OCI-LY7 (cell line): ENCODE measurements at places on chromosomes 6 and 20.

DNA sequence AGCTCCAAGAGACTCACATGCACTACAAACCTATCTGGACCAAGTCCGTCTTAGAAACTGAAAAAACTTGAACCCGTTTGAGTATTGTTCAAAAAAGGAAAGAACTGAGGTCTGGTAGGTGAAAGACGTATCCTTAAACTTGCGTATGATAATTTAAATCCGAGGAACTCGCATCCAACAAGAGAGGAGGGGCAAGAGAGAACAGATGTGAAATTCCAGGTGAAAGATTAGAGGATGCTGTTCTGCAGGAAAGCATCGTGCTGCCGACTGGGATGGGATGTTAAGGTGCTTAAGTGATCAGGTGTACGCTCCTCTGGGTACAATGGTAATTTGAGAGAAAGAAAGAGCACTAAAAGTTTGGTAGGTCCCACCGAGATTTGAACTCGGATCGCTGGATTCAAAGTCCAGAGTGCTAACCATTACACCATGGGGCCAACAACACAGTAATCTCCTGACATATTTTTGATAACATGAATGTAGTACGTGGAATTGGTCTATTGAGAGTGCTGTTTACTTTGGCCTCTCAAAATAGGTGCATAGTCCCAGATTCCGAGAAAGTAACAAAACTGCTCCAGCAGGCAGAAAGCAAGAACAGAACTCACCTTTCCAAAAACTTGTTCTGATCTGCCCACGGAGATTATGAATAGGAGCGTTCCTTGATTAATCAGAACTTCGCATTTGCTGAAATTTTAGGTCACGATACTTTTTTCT lies 53.5 kb upstream of the BTN3A2 start:
- peak; percentile 78 for DNase-seq

DNA sequence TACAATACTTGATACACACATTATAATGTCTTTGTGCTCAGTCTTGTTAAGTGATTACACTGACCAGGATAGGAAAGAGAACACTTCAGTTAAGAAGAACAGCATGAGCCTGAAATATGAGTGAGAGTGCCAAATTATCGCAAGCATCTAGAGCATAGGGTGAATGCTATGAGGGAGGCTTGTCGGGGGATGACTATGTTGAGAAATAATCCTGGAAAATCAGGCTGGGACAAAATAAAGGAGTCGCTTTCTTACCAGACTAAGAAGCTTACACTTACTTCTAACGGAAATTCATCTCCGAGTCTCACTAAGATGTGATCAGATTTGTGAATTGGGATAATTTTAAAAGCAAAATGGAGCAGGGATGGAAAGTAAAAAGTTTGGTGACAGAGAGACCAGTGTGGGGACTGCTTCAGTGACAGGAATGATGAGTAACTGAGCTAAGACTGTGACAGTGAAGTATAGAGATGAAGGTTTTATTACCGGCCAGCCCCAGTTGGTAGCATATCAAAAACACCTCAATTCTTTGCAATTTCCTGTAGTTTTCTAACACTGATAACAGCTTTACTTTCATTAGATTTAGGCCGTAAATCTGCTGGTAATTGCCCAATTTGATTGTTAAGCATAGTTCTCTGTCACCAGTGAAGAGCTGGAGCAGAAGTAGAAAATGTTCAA lies 48.4 kb upstream of the DEFB112 start:
- no peak for DNase-seq

DNA sequence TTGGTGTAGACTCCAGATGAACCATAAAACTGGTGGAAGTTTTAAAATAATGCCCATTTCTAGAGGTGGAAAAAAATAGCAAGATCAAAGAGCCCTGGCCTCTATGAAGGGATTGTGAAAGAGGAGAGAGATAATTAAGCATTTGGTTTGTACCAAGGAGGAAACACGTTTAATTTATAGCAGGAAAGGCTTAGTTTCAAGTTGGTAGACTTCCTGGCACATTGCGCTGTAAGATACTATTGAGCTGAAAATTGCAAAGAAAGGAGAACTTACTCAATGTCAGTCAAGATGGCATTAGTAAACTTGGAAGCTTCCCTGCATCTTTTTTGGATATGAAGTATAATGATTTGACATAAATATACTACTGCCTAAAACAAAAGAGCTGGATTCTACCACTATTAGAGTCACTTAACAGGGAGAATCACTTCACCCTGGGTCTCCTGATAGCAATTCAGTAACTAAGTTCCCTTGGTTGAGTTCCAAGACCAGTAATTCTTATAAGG lies 24.4 kb downstream of the MARCKS start:
- DNase-seq, result no peak

DNA sequence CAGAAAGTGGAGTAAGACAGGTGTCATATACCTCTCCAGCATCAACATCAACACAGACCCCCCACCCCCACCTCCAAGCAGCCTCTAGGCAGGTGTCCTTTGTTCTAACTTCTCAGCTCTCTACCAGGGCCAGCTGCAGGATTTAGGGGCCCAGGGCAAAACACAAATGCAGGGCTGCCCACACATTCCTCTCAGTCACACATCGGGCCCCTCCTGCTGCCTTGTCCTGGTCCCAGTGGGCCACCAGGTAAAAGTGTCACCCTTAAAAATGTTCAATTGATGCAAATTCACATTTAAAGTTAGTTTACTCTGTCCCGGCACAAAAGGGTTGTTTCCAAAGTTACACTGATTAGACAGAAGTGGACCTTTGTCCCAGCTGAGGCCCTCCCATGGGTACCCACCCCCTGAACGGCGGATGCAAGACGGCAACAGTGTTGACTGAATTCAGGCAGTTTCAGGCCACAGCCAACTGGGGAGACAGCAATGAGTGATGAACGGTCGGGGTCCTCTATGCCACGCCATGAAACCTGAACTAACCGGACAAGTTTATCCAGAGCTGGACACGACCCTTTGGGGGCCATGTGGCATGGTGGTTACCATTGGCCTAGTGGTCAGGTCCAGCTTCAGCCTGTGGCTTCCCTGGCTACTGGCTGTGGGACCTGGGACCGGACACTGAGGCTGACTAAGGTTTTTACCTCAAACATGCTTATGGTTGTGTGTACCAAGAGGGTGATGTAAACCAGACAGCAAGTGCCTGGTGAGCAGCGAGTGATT lies 52.2 kb upstream of the UNC93A start:
- DNase-seq, result no peak

DNA sequence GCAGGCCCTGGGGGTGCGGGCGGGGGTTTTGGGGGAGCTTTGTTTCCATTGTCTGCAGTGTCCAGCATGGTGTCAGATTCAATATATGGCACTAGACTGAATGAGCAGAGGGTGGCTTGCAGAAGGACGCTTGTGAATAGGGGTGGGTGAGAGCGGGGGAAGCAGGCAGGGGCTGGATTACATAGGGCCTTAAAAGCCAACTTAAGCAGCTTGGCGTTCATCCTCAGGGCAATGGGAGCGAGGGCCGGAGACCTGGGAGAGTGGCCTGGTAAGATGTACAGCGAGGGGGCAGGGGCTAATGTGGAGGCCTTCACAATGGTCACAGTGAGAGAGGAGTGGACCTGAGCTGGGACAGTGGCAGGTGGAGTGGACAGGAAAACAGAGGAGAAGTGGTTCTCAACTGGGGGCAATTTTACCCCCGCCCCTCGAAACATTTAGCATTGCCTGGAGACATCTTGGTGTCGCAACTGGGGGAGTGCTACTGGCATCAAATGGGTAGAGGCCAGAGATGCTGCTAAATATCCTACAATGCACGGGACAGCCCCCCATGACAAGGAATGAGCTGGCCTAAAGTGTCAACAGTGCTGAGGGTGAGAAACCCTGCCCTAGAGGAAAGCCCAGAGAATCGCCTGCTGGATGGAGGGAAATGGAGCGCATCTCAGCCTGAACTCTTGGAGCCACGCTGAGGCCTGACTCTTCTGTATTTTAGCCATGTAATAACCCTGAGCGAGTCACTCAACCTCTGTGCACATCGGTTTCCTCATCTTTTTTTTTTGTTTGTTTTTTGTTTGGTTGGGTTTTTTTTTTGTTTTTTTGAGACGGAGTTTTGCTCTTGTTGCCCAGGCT lies 15.1 kb upstream of the BAK1 start:
- DNase-seq, result no peak

DNA sequence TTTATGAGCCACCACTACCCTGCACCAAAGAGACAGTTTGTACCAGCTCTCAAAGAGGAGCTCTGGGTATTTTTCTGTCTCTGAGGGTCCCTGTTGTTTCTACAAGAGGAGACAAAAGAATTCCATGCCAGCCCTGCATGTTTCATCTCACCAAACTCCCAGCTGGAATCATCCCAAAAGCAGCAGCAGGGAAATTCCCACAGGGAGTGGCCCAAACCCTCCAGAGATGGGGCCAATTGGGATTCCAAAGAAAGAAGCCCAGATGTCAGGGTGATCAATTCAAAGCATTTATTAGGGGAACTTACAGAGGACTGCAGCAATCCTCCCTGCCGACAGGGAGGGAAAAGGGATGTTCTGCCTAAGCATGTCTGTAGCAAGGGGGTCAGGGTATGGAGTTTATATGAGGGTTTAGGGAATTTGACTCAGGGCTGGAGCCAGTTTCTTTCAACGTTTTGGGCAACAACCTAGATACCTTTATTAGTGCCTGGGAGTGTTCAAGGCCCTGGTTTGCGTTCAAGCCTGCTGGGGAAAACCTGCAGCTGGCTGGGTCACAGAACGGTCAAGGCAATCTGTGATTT lies 47.2 kb downstream of the MUC22 start:
- no peak for DNase-seq

DNA sequence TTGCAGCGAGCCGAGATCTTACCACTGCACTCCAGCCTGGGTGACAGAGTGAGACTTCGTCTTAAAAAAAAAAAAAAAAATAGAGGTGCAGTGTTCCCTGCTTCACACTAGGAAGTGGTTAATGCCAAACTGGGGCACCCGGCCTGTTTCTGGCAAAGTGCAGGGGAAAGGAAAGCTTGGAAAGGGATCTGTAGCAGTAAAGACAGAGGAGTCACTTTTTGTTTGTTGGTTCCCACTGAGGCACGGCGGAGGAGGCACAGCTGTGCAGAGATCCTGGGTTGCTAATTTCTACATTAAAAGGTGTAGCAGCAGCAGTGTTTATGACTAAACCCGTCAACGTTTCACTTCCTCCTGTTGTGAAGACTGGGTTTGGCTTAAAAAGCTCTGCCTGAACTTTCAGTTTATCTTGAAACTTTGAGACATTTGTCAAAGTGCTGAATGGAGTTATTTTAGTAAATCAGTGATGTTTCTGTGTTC lies 125.6 kb downstream of the CARMIL1 start:
- peak; percentile 89 for DNase-seq

- no peak for DNase-seq
Measured at GRCh38 chr20:38055294-38055693, 21.7 kb downstream of the RPRD1B start.
